GM12891 (cell line): ENCODE measurements at places on chromosomes 1 and 21.
A peak's percentile ranks its signal among the peaks of the same experiment; 100 is the strongest.

DNA sequence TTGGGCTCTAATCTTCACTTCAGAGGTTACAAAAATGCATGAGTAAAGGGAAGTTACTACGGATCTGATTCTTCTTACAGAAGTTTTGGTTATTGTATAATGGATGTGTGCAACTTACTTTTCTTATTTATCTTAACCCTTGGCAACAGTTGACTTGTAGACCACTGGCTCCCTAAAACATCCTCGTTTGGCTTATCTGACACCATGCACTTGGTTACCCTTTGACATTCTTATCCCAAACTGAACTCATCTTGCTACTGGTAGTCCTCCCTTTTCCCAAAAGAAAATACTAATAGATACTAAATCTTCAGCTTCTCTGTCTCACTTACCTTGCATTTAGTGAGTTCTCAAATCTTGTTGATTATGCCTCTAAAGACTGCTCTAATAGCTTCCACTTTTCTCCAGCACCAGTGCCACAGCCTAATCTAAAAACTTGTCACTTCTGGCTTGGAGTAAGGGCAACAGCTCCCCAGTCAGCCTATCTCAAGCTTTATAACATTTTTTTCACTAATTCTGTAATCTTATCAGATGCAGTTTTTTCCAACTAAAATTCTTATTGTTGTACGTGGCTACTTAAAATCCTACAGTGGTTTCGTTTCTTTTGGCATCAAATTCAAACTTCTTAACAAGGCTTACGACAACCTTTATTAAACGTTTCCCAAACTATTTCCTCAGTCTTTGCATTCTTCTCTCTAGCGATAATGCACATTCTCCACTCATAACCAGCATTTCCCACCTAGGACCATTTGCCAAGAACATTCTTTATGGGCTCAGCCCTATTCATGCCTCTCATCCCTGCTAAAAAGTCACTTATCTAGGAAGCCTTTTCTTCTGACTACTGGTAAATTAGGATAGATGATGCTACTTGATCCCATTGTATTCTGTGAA, 204.2 kb downstream of the KCNT2 start:
- no peak for DNase-seq

GRCh38 chr1:35568975-35569395, 4.1 kb upstream of the TFAP2E start:
- DNase-seq, result peak; percentile 77

DNA sequence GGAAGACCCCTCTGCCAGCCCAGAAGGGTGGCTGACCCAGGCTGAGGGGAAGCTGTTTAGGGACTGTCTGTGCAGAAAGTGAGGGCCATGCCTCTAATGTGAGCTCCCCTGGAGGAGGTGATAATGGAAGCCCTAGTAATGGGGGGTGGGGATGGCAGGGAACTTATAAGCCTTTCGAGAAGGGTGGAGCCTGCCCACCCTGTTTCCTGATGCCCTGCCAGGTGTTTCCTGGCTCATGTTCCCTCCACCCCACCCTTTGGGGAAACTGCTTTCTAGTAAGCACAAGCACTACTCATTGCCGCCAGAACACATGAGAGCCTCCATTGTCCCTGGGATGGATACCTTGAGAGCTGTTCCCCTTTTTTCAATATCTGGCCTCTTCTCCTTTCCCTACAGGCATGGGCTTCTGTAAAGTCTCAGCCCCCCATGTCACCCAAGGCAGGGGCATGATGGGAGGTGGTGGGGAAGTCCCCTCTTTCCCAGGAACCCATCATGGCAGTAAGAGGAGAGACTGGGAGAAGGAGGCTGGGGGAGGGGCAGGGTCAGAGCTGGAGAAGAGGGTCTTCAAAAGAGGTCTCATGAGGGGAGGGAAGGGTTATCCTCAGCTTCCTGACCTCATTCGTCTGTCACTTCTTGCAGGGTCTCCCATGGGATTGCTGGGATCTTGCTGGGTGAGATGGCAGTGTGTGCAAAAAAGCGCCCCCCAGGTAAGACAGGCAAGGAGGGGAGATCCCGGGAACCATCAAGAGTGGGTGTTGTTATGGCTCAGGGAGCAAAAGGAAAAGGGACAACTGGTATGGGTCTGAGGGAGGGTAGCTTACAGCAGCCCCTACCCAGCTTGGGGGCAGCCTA, 2.4 kb downstream of the ATP8B2 start:
- DNase-seq, result no peak

DNA sequence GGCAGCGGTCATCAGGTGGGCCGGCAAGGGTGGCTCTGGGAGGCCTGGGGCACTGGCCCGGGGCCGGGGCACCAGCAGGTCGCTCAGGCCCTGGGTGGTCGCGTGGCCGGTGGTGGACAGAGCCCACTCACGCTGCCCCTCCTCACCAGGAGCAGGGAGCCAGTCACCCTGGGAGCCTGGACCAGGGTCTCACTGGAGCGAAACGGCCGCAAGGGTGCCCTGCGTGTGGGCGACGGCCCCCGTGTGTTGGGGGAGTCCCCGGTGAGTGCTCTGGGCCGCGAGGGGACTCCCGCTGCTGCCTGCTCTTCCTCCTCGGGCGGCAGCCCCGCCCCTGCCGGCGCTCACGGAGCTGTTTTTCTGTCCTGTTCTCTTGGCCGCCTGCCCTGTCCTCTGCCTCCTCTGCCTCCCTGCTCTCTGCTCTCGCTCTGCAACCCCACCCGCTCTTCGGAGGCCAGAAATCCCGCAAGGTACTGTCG, 23.5 kb downstream of the RNF223 start:
- DNase-seq, result no peak

DNA sequence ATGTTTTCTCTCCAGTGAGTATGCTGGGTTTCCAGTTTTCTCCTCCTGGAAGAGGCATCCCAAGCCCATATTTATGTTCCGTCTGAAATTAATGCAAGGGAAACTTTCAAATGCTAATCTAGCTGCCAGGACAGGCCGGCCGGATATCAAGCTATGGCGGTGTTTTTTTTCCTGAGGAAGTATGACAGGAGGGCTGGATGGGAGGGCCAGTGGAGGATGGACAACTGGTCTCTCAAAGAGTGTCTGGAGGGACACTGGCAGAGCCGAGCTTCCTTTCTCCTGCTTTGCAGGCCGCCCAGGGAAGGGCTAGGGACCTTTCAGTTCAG, 212.7 kb downstream of the TRABD2B start:
- DNase-seq, result no peak

DNA sequence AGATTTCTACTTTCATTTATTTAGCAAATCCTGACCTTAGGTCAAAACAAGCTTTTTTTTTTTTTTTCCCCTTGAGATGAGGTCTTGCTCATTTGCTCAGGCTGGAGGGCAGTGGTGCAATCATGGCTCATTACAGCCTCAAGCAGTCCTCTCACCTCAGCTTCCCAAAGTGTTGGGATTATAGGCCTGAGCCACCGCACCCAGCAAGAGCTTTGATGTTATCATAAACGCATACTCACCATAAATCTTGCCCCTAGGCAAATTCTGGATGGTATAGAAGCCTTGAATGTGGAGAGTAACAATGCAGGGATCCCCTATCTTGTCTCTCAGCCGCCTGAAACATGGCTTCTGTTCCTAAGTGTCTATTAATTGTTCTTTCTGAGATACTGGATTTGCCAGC, 24.8 kb upstream of the CLDN8 start:
- no peak for DNase-seq

DNA sequence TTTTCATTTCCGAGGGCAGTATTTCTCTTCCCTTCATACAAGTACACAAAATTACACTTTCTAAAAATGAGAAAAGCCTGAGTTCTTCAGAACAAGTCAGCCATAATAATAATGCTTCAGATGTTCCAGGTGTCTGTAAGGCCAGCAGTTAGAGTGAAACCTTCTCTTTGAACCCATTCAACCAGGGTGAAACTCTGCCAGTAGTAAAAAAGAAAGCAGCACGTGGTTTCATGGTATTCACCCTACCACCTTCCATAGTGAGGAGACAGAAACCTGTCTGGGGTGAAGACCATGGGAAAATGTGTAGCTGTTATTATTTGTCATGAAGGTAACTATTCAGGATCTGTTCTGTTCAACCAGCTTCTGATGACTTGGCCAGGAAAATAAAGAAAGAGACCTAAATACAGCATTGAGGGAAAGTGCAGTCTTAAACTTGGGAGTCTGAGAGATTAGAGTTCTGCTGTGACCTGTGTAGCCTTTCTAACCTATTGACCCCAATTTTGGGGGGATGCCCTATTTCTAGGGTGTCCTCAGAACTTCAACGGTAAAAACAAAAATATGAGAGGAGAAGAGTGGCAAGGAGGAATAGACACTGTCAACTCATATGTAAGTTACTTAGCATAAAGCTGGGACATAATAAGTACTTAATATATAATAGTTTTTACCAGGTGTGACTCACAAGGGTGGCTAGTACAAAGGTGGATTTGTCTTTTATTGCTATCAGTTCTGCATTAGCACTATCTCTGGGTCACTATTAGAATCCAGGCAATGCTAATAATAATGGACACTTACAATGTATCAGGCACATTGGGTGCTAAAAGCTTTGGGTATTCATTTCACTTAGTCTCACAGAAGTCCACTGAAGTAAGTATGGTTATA, 70.0 kb upstream of the TNFSF4 start:
- DNase-seq, result no peak

DNA sequence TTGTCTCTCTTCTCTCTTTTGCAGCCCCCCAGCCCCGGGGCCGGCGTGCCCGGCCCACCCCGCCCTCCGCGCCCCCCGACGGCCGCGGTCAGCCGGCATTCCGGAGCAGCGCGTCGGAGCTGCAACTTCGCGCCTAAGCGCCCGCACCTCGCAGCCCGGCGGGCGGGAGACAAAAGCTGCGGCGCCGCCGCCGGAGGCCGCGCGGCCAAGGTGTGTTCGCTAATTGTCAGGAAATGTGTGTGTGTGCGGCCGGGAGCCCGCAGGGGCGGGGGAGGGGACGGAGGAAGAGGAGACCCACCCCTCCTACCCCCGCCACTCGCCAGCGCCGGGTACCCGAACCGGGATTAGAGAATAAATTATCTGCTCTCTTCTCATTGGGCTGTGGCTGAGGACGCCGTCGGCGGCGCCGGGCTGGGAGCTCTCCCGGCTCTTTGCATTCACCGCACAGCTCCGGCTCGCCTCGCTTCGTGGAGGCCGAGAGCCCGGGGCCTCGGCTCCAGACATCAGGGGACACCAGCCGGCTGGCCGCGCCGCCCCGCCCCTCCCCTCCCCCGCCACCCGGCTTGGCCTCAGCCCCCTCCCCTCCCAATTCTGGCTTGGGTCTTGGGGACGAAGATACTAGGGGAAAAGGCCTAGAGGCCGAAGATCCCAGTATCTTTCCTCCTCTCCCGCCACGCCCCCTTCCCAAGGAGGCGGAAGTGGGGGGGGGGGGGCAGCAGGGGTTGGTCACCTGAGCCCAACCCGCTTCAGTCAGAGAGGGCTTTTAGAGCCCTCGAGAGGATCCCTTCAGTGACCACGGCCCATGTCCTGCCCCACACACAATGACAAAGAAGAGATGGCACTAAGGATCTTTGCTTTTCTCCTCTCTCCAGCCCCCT, 1.3 kb upstream of the BLACAT1 start:
- DNase-seq, result no peak

DNA sequence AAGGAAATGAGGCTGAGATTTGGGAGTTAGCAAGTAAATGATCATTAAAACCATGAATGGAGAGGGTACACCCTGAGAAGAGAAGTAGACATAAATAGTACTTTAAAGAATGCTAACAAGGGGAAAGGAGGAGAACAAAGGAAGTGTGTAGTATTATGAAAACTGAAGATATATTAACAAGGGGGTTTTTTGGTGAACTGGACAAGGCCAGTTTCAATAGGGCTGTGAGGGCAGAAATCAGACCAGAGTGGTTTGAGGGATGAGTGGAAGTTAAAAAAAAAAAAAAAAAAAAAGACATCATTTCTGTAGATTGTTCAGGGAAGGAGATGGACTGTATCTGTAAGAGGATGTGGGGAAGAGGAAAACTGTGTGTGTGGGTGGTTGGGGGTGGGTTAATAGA, 137.1 kb downstream of the PLA2G4A start:
- no peak for DNase-seq

DNA sequence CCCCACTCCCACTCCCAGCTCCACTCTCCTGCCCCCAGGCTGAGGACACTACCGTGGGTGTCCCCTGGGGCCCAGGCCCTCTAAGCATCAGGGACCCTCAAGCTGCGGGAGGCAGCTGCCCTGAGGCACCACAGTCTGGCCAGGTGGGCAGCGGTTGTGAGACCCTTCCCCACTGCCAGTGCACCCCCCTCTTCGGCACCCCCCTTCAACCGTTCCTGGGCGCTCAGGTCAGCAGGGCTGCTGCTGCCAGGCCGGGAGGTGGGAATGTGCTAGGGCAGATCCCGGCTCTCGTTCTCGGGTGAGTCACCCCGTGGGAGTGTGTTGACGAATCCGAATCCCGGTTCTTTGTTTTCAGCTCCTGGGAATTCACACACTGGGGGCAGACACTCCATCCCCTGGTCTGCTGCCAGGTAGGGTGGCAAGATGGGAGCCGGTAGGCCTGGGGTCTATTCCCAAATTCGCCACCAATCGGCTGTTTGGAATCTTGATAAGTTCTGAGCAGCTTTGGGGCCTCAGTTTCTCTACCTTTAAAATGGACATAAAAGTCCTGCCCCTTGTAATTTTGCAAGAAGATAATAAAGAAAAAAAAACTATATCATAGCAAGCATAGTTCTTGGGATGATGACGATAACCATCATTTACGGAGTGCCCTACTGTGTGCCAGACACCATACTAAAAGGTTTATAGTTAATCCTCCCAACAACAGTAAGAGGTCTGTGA, 28.5 kb upstream of the CASZ1 start:
- DNase-seq, result no peak

DNA sequence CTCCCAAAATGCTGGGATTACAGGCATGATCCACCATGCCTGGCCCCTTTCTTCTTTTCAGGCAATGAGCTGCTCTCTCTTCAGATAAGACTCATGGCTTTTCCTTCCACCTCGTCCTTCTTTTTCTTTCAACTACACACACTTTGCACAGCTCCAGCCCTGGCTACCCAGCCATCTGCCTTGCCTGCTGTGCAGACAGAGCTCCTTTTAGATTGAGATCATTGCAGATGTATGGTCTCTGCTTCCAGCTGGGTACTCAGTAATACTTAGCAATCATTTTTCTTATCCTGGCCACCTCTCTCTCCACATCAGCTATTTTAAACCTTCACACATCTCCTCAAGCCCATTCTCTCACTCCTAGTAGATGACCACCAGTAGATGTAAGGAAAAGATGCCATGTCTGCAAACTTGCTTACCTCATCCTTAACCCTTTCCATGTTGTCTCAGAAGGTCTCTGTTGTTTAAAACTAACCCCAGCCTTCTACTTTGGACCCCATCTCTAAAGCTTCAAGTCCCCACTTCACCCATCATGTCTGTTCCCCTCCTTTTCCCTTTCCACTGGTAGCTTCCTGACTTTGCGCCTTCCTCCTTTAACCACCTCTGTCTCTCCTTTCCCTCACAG, 7.3 kb downstream of the RAB4A start:
- no peak for DNase-seq

- DNase-seq, result no peak
Measured at GRCh38 chr1:26574719-26575251, 45.2 kb downstream of the RPS6KA1 start.

DNA sequence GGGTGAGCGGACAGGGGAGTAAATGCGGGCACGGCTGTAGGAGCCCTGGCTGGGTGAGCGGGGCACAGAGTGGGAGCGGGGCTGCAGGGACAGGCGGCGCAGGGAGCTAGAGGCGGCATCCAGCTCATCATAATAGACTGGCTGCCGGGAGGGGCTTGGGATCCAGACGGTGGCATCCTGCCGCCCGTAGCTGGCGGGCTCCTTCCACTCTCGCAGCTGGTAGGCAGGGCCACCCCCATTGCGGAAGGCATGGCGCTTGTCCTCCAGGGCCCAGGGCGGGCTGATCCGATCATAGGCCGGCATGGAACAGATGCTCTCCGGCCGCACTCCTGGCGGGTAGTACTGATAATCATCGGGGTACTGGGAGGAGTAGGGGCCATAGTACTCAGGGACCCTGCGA, 43.7 kb upstream of the GOLT1A start:
- no peak for DNase-seq
